Adrenal gland (tissue), 19 donors: ENCODE measurements at places on chromosomes 5 and 9.
A peak's percentile ranks its signal among the peaks of the same experiment; 100 is the strongest.

- H3K36me3 ChIP-seq: peaks cover 18% of the 10 kb centered on the region
- no peak overlapping the region for H3K27ac ChIP-seq
- no peak overlapping the region for H3K4me3 ChIP-seq
- H3K27me3 ChIP-seq: no peaks in the 10 kb centered on the region
- peaks cover 60% of the 10 kb centered on the region for H3K4me1 ChIP-seq
- no peak for DNase-seq
Measured at GRCh38 chr9:91298311-91298710, 63.4 kb downstream of the AUH start.

- H3K27ac ChIP-seq: no peak overlapping the region
- no peak overlapping the region for H3K4me3 ChIP-seq
- H3K27me3 ChIP-seq: no peaks in the 10 kb centered on the region
- no peaks in the 10 kb centered on the region for H3K4me1 ChIP-seq
- DNase-seq: no peak
Measured at GRCh38 chr5:129991780-129992179, 87.5 kb downstream of the CHSY3 start.

DNA sequence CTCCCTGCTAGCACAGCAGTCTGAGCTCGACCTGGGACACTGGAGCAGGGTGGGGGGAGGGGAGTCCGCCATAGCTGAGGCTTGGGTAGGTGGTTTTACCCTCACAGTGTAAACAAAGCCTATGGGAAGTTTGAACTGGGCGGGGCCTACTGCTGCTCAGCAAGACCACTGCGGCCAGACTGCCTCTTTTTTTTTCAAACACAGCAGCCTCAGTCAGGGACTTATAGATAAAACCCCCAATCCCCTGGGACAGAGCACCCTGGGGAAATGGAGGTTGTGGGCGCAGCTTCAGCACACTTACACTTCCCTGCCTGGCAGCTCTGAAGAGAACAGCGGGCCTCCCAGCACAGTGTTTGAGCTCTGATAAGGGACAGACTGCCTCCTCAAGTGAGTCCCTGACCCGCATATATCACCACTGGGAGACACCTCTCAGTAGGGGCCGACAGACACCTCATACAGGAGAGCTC, 151.1 kb upstream of the APC start:
- H3K36me3 ChIP-seq: no peaks in the 10 kb centered on the region
- H3K4me1 ChIP-seq: no peaks in the 10 kb centered on the region
- H3K4me3 ChIP-seq: no peak overlapping the region

DNA sequence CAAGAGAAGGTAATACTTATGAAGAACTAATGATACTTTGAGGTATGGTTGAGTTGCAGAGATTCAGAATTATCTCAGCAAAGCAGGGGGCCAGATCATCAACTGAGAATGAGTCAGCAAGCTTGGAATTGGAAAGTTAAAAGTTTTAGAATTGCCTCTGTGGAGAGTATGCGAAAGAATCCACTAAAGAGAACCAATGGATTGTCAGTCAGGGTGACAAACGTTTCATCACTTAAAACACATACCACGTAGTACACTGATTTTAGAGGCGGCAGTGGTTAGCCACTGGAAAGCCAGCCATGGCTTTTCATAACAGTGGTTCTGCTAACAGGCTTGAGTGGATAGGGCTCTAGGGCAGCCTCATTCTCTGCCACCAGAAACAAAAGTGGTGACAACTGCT, 30.7 kb downstream of the AOPEP start:
- no peak overlapping the region for H3K27ac ChIP-seq
- no peak overlapping the region for H3K4me3 ChIP-seq
- H3K27me3 ChIP-seq: no peaks in the 10 kb centered on the region
- no peak for DNase-seq

DNA sequence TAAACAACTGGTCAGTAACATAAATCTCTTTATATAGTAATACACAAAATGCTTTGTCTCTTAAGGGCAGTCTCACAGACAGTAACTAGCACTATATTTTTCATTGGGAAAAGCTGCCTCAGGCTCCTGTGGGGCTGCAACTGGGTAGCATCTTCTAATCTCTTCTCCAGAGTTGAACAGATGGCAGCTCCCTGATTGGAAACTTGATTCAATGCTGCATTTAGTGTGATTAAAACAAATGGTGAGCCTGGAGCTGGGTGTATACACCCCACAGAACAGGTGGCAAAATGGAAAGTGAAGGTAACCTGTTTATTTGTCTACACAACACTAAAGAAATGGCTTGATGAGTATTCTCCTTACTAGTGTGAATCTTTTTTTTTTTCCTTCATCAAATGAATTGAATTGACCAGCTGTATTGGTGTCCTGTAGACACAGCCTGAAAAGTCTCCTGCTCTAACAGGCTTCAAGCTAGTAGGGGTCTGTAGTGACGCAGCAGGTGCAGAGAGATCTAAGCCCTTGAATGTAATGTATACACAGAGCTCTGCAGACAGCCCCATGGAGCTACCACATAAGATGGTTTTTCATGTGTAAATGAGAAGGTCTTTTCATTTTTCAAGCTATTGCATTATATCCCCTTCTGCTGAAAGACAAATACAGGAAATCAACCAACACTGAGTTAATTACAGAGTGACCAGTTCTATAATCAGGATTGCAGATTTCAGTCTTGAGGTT, 43.3 kb downstream of the IZUMO3 start:
- no peaks in the 10 kb centered on the region for H3K27me3 ChIP-seq
- H3K4me1 ChIP-seq: no peaks in the 10 kb centered on the region
- no peak for DNase-seq

DNA sequence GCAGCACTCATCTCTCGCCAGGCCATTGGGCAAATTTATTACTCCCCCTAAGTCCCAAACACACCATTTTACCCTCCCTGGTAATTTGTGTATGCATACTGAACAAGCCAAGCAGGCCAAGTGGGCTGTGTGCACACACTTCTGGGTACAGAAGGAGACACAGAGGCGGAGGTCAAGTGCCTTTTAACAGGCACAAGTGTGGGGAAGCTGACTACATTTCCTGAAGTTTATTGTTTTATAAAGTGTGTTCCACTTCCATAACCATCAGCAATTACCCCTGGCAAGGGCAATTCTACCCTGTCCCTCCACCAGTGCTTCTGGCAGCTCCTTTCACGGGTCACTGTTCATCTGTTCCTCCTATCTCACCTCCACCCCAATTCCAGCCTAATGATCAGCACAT, 93.9 kb downstream of the SETX start:
- H3K36me3 ChIP-seq: peaks cover 34% of the 10 kb centered on the region
- H3K27me3 ChIP-seq: no peaks in the 10 kb centered on the region
- H3K27ac ChIP-seq: no peak overlapping the region
- DNase-seq: no peak
- no peak overlapping the region for H3K4me3 ChIP-seq
- H3K4me1 ChIP-seq: peaks cover 7% of the 10 kb centered on the region

GRCh38 chr5:9545992-9546851, at the start of gene SEMA5A:
SEMA5A (minus strand) TSS chr5:9546075; CDS start chr5:9379946, 166,129 bp downstream.
- H3K4me3 ChIP-seq: peak within 1 kb of the TSS; percentile 28
- H3K27me3 ChIP-seq: no peaks in the 10 kb centered on the region

- H3K36me3 ChIP-seq: no peaks in the 10 kb centered on the region
- no peaks in the 10 kb centered on the region for H3K27me3 ChIP-seq
- DNase-seq: no peak
- H3K4me3 ChIP-seq: no peak overlapping the region
Measured at GRCh38 chr5:124654418-124654817, 92.0 kb downstream of the ZNF608 start.

DNA sequence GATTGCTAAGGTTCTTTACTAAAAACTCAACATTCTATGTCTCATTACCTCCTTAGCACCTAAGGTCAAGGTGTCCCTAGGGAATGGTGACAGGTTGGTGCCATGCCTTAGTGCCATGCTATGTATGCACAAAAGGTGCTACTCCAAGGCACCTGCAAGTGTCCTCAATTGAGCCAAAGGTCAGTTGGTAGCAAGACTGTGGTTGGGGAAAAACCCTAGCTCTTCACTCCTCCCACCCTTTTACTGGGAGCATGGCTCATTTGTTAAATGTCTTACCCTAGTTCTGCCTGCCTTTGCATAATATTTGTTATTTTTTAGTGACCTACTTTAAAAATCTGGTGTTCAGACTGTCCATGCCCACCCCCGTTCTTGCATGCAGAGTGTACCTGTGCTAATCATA, 17.0 kb downstream of the ACO1 start:
- no peak for DNase-seq
- peaks cover 18% of the 10 kb centered on the region for H3K4me1 ChIP-seq
- H3K4me3 ChIP-seq: no peak overlapping the region
- no peaks in the 10 kb centered on the region for H3K27me3 ChIP-seq

- no peak for DNase-seq
- H3K4me3 ChIP-seq: no peak overlapping the region
- no peaks in the 10 kb centered on the region for H3K36me3 ChIP-seq
- no peaks in the 10 kb centered on the region for H3K4me1 ChIP-seq
- H3K27me3 ChIP-seq: no peaks in the 10 kb centered on the region
- no peak overlapping the region for H3K27ac ChIP-seq
Measured at GRCh38 chr5:148005788-148006520, 57.8 kb upstream of the SPINK5 start.

DNA sequence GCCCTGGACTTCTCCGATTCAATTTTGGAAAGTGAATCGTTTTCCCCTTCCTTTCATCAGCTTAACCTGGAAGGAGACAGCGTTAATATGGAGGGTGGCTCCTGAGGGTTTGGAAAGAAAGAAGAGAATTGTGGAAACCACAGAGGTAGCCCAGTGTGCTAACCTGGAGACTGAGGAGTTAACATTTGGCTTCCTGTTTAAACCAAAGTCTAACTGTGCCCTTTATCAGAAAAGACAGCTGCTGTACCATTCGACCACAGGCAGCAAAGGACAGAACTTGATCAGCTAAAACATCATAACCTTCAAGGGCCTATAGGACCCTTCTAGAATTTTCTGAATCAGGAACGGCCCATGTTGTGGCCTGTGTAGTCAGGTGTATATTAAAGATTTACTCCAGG, 735 bp downstream of the IDNK start:
- H3K4me3 ChIP-seq: peak overlapping the region; percentile 99
- H3K27ac ChIP-seq: no peak overlapping the region
- H3K27me3 ChIP-seq: no peaks in the 10 kb centered on the region
